ENCODE measurements at places on chromosomes 5 and 9.

- no peak for DNase-seq
Observed at GRCh38 chr9:24721621-24722020, 175.9 kb upstream of the IZUMO3 start.

DNA sequence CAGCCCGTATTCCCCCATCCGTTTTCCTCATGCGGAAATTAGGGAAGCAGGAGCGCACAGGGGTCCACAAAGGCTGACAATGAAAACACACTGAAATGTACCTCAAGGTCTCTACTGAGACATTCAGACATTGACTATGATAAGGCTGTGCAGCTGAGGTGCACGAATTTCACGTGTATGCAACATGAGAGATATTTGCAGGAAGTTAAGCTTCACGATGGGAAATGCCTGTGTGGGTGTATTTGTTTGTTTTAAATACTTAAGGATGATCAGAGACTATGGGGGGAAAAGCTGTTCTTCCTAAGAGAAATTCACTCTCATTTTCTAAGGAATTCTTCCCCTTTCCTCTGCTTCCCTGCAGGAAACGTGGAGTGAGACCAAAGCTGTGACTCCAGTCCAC lies 2.6 kb upstream of the SPATA31E1 start:
- no peak for DNase-seq

DNA sequence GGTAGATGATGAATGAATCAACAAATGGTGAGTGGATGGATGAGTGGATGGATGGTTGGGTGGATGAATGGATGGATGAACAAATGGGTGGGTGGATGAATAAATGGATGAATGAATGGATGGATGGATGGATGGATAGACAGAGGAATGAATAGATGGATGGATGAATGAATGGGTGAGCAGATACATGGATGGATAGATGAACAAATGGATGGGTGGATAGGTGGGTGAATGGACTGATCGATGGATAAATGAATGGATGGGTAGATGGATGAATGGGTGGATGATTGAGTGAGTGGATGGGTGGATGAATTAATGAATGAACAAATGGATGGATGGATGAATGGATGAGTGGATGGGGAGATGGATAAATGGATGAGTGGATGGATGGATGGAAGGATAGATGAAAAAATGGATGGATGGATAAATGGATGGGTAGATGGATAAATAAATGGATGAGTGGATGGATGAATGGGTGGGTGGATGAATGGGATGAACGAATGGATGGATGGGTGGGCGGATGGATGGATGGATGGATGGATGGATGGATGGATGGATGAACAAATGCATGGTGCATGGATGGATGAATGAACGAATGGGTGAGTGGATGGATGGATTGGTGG lies 85.7 kb downstream of the PHF2 start:
- no peak for DNase-seq

- DNase-seq: no peak
Observed at GRCh38 chr9:115340314-115340713, 222.4 kb upstream of the TNC start.

DNA sequence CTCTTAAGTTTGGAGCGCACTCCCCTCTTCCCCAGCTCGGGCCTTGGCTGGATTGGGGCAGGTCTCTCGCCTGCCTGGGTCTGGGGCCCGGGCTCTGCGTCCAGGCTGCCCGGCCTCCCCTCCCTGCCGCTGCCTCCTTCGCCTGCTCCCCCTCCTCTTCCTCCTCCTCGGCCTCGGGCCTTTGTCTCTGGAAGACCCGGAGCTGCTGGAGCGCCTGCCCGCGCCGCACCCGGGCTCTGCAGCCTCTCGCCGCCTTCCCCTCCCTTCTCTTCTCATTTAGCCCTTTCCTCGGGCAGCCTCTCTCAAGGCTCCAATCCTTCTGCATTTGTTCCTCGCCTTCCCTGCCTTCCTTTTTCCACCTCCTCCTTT lies 218.5 kb downstream of the C9orf50 start:
- no peak for DNase-seq

- no peak for DNase-seq
Observed at GRCh38 chr5:1118231-1118698, 6.4 kb upstream of the SLC12A7 start.

DNA sequence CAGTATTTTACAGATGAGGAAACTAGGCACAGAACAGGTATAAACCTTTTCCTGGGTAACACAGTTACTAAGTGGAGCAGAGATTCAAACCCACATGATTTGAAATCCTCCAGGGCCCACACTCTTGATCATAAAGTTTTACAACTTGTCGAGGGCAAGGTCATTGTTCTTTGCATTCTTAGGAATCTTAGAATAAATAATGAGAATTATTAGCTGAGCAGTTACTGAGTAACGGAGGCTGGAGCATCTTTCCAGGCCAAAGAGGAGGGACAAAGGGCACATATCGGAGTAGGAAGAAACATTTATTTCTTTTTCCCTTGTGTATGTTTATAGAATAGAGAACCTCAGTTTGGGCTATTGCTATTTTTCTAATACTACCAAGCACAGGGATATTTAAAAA lies 27.1 kb upstream of the F2R start:
- DNase-seq: no peak

- DNase-seq: no peak
Observed at GRCh38 chr5:172798422-172799215, 27.6 kb upstream of the DUSP1 start.

DNA sequence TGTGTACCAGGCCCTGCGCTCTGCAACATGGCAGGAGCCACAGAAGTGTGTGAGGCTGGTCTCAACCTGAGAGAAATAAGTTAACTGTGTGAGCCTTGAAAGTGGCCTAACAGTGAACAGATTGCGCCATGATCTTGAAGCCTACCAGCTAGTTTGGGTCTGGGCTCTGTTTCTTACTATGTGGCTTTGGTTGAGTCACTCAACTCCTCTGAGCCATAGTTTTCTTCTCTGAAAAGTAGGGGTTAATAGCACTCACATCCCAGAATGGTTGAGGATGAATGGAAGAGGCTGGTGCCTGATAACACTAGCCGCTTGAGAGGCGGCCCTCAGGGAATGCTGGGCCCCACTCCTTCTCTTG lies 121.5 kb downstream of the RGS3 start:
- no peak for DNase-seq
